Renal cortical epithelial cell (primary cell): ENCODE measurements at places on chromosomes 11 and 22. TPM values are rescaled to one million over a fixed set of nuclear protein-coding genes. Genes with fewer than 3 reads are reported as not detected.

GRAP2 gene
- not detected in 2 replicates for total RNA-seq

MOV10L1 gene
- total RNA-seq = not detected in 2 replicates

NAT10 gene
- total RNA-seq = 12.2 and 31.6 TPM in 2 replicates

CHRDL2 gene
- not detected in 2 replicates for total RNA-seq

PANX3 gene
- not detected in 2 replicates for total RNA-seq

SYNGR1 gene
- 11.9 TPM in 1 of 2 replicates, not detected in the other for total RNA-seq

MYRF gene
- 4.2 and 20.0 TPM in 2 replicates for total RNA-seq

RCOR2 gene
- total RNA-seq = 0.35 and 1.6 TPM in 2 replicates

OR56A1 gene
- not detected in 2 replicates for total RNA-seq

DNA sequence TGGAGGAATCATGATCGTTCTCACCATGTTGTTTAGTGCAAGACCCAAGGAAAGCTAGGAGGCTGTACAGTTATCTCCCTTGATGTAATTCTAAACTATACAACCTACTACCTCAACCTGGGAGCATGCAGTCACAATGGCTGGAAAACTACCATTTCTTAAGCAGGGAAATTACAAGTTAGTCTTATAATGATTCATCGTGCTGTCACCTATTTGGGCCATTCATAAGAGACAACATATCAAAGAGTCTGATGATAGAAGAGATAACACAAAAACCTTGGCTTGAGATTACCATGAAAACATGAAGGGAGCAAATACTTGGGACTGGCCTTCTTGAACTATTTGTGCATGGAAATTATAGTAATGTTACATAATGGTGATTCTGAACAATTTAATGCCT, 30.5 kb upstream of the BLID start:
- peak; percentile 36 for DNase-seq

DNA sequence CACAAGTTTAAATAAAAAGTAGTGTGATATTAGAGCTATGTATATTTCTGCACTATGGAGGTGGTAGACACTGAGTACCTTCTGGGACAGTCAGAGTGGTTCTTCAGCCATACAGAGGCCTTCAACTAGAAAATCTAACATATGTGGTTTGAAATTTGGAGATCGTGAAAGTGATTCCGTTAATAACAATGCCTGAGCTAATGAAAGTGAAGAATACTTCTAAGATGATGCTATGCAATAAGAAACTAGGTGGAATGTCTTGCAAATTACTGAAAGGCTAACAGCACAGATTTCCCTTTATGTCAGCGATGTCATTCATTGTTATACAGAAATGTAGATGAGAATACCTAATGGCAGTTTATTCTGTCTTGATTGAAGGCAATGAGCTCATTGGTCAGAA, 1984.7 kb upstream of the RAG2 start:
- no peak for DNase-seq

DNA sequence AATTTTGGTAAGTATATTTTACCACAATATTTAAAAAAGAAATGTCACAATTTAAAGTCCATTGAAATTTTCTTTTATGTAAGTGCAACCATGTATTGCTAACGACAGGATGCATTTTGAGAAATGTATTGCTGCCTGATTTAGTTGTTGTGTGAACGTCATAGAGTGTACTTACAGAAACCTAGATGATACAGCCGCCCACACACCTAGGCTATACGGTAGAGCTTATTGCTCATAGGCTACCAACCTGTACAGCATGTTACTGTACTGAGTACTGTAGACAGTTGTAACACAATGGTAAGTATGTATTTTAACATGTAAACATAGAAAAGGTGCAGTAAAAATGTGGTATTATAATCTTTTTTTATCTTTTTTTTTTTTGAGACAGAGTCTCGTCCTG, 48.1 kb downstream of the CBL start:
- no peak for DNase-seq

- DNase-seq = no peak
Measured at GRCh38 chr22:27273436-27273835, 528.1 kb downstream of the MN1 start.

DNA sequence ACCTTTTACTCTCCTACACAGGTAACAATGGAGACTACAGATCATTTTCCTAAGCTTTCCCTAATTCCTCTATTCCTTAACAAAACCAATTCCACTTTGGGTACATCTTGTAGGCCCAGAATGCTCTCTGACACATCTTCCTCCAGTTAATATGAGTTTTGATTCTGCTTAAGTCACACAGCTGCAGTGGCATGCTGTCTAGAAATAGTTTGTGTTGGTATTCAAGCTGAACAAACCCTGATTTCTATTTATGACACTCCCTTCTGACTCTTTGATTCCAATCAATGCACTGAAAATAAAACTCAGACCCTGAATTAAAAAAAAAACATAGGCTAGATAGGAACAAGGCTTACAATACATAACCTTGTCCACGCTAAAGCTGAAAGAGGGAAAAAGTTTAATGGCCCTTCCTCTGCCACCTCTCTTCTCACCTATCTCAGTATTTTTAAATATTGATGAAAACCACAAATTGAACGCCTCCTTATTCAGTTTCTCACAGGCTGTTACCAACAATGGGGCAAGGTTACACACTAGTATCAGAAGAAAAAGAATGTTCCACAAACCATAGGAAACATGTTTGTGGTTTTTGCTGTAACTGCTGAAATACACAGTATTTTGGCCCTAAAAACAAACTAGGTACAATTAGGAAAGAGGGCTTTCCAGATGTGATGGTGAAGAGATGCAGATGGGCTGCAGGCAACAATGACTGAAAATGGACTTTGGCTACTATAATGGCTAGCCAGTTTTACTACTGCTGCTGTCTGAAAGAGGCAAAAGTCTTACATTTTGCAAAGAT, 35.7 kb upstream of the GAB2 start:
- DNase-seq = no peak

DNA sequence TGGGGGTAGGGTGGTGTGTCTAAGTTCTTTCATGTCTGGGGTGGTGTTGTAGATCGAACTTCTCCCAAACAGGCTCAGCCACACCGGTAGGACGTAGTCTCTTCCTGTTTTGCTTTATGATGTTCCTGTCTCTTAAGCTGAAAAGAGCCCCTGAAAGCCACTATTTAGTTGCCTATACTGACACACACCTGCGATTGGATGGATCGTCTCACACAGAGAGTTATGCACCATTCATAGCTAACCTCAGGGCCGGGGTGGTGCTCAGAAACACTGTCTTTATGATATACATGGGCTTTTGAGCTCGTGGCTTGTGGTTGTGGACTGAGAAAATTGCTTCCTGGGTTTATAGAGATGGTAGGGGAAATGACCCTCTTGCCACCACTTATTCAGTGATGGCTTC, 137.6 kb downstream of the TEAD1 start:
- DNase-seq = no peak

- DNase-seq = peak; percentile 26
Measured at GRCh38 chr11:45856044-45856468, 8.8 kb downstream of the CRY2 start.

DNA sequence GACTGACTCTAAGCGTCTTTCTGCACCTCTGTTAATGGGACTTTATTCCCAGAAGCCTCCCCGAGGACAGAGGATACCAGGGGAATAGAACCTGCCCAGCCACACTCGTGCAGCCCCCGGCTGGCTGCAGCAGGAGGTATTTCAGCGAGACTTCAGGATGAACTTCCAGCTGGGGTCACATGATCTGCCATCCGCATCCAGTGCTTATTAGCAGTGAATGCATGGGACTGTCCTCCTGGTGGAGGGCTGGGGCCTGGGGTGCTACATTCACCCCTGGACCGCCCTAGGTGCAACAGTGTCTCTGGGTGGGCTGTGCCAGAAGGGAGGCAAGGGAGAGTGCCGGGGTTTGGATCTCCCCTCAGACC, 1.6 kb downstream of the DUSP8 start:
- DNase-seq = no peak

- peak; percentile 97 for DNase-seq
Measured at GRCh38 chr11:66891851-66892660, 35.2 kb downstream of the LRFN4 start.

GRCh38 chr11:33379947-33380346, 122.8 kb downstream of the HIPK3 start:
- DNase-seq = no peak

DNA sequence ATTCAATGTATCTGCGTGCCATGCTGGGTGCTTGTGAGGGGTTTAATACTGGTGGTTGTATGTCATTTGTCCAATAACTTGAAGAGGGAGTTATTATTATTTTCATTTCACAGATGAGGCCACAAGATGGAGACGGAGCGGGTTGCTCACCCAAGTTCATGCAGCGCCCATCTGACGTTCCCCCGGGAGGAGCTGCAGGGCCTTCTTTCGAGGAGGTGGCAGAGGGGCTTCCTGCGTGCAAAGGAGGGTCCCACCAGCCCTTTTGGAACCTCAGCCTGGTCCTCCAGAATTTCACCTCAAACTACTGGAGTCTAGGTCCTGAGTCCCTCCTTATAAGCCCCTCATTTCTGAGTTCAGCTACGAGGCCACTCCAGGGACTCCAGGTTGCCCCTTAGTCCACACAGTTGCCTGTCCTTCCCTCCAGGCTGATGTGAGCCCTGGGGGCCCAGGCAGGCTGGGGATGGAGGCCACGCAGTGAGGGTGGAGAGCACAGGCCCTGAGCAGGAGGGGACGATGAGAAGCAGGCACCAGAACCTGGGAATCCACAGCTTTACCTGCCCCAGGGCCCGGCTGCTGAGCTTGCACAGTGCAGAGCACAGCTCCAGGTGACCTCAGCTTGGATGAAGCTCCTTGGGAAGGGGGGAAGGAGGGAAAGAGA, 2.9 kb upstream of the VSIG10L2 start:
- no peak for DNase-seq

DNA sequence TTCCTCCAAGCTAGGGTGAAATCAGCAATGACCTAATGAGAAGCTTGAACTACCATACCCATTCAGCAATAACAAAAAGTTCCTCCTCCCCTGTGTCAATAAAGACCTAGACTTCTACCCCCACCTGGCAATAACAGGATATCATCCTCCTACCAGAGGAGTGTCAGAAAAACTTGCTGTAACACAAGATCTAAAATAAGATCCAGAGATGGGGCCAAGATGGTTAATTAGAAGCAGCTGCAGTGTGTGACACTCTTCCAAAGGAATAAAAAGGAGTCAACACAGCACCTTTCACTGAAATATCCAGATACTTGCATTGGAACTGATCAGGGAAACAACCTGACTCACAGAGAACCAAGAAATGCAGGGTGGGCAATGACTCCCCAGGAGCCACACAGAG, 84.4 kb upstream of the ARHGAP42 start:
- no peak for DNase-seq

DNA sequence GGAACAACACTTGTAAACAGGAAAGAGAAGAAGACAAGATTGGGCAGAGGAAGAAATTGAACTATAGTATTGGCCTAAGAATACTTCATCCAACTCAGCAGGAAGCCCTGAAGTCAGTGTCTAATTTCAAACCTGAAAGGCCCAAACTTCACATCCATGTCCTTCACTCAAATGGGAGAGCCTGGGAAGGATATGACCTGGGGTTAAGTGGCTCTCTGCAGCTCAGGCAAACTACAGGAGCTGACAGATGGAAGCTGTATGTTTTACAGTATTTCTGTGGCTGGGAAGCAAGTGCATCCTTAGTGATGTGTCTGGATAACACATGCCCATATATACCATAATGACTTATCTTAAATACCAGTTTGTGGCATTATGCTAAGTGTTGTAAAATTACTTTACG, 196.2 kb downstream of the SOX6 start:
- DNase-seq = no peak
